Stimulated activated CD4-positive, alpha-beta T cell treated with anti-CD3 and anti-CD28 coated beads, Interleukin-1b, Interleukin-23, amount 100 ng/mL, for 1 hour (primary cell): ENCODE measurements at places on chromosomes 5 and 9.

DNA sequence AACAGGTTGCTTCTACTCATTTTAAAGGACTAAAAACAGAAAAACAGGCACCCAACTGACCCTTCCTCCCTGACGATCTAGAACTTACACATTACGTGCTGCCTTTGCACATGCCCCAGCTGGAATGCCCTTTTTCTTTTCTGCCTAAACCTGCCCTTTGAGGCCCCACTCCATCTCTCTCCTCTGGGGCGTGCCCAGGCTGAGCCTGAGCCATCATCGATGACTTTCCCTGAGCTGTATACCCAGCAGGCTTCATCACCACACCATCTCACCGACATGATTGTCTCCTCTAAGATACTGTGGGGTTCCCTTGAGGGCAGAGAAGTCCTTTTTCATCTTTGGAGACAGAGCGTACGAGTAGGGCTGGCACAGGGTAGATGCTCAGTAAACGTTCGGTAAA is 24.1 kb upstream of the GABBR2 start:
- DNase-seq = no peak

- DNase-seq = no peak
Measured at GRCh38 chr5:53355316-53355715, 125.1 kb upstream of the FST start.

DNA sequence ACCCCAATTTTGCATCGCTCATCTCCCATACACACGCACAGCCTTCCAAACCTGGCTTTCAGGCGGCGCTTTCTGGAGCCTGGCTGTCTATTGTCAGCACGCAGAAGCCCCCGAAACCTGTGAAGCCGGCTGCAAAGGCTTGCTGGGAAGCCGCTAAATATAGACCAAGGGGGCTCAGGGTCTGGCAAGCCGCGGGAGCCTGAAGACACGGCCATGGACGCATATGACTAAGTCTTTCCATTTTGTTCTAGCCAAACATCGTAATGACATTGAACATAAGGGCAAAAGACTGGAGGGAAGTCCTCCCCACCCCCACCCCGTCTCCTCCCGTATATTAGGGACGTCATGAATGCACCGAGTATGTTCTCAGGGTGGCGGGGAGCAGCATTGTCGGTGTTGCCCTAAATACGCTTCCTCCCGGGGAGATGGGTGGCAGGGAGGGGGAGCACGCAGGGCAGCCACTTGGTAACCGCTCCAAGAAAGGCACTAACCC is 1.1 kb downstream of the CTNND2 start:
- no peak for DNase-seq

- no peak for DNase-seq
Measured at GRCh38 chr5:131329286-131329560, 65.4 kb downstream of the CDC42SE2 start.

- DNase-seq = no peak
Measured at GRCh38 chr5:30605693-30606268, 587.7 kb upstream of the CDH6 start.

DNA sequence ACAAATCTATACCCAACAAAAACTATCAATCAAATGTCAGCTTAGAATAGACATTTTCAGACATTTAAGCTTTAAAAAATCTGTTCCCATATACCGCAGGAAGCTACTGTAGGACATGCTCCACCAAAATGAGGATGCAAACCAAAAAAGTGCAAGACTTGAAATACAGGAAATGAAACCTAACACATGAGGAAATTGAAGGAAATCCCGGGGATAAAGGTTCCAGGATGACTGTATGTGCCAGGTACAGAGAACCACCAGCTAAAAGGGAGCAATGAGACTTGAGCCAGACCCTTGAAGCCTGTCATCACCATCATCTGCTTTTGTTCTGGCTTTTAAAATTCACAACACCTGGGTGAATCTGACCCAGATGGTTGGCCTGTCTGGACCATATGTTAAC is 21.4 kb downstream of the DIAPH1 start:
- DNase-seq = no peak

- DNase-seq = no peak
Measured at GRCh38 chr5:174177976-174178605, 132.6 kb downstream of the NSG2 start.

GRCh38 chr5:137837491-137838394 is 29.9 kb upstream of the MYOT start:
- DNase-seq = no peak

- DNase-seq = no peak
Measured at GRCh38 chr5:134509308-134510040, 16.0 kb upstream of the JADE2 start.

DNA sequence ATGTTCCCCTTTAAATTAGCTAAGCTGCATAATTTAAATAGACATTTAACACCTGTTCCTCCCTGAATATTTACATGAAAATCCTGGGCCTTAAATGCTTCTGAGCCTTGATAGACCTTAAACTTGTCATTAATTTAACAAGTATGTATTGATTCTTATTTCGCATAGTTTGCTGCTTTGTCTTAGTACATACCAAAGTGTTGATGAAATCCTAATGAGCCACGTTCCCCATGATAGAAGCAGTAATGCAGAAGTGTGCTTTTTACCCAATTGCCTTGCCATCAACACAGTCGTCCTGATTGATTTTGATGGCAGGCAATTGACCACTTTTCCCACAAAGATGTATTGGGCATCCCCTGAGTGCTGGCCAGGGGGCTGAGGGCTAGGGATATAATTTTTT is 213.5 kb downstream of the SGCD start:
- no peak for DNase-seq

- DNase-seq = no peak
Measured at GRCh38 chr5:90915393-90915792, 356.8 kb downstream of the ADGRV1 start.

DNA sequence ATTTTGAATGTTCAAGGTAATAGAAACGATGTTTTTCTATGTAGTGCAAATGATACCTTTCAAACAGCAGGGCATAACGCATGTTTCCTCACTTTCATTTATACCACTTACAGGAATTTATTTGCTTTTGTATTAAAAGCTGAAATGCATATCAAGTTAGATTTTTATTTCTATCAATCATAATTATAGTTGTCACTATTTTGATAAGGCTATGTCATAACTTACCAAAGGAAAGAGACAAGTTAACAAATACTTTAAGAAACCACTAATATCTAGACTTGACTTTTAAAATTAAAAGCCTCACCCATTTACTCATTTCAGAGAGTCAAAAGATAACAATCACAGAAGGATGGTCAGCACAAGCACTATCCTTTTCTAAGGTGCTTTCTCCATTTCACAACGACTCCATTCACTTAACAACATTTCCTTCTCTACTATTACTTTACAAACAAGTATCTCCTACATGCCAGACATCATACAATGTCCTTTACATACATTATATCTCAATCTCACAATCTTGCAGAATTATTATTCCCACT is 12.6 kb downstream of the ERP44 start:
- no peak for DNase-seq

GRCh38 chr5:115179394-115180164 is 9.9 kb upstream of the TRIM36 start:
- DNase-seq = no peak

DNA sequence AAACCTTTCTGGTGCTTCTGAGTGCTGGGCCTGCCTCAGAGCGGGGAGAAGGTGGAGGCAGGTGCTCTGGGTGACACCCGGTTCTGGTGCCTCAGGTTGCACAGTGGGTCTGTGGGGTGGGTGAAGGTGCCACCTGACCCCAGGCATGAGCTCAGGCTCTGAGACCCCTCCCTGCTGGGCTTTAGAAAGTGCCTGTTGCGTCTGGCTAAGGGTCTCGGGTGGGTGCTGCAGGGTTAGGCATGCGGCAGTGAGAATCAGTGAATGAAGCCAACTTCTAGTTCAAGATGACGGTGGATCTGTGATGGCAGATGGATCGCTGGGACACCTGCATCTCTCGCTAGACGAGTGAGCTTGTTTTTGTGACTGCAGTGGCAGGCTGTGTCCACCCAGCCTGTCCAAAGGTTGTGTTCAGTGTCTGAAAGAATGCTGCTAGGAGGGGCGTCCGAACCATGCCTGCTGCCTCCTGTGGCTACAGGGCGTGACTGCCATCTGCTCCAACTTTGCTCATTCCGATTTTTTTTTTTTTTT is 5.0 kb downstream of the SQSTM1 start:
- no peak for DNase-seq

DNA sequence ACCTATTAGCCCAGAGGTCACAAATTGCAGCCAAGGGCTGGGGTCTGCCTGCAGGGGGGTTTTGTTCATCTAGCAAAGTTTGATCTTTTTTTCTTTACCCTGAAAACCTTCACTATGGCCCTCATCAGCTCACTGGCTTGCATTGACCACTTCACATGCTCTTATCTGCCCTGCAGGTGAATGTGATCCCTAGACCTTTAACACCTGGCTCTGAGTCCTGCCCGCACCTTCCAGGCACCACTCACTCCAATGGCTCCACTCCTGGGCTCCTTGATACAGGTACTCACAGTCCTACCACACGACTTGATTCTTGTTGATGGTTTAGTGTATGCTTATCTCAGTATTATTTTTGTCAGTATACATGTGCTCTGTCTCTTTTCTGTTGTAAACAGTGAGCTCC is 92.5 kb downstream of the FEM1C start:
- DNase-seq = no peak

DNA sequence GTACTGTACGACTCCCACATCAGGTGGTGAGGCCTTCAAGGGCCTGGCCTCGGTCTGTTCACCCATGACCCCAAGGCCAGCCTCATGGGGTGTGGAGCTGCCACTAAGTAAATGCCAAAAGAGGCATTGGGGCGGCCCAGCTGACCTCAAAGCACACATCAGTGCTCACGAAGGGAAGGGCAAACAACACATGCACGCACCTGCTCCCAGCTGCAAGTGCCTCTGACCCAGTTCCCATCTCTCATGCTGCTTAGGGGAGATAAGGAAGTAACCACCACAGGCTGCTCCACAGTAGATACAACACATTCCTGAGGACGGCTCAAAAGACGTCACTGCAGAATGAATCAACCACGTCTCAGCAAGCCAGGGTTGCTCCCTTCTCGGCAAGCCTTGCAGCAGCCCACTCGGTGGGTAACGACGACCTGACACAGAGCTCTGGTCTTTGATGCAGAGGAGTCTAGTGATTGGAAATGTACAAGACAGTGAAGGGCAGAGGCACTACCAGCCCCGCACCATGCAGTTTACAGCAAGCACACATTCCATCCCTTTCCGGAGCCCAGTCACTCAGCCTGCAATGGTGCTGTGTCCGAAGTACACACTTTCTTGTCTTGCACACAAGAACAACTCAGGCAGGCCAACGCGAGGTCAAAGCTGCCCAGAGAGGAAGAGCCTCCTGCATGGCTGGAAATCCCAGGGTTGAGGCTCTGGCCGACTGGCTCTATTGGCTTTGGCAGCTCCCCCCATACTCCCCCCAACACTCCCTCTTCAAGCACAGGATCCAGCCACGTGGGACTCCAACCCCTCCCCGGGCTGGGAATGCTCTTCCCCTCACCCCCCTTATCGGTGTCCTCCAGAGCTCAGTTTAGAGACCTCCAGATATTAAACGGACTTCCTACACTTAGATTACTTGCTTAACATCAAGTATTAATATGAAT is 31.8 kb downstream of the FABP6 start:
- no peak for DNase-seq
